ENCODE measurements at places on chromosomes 6 and 20.

DNA sequence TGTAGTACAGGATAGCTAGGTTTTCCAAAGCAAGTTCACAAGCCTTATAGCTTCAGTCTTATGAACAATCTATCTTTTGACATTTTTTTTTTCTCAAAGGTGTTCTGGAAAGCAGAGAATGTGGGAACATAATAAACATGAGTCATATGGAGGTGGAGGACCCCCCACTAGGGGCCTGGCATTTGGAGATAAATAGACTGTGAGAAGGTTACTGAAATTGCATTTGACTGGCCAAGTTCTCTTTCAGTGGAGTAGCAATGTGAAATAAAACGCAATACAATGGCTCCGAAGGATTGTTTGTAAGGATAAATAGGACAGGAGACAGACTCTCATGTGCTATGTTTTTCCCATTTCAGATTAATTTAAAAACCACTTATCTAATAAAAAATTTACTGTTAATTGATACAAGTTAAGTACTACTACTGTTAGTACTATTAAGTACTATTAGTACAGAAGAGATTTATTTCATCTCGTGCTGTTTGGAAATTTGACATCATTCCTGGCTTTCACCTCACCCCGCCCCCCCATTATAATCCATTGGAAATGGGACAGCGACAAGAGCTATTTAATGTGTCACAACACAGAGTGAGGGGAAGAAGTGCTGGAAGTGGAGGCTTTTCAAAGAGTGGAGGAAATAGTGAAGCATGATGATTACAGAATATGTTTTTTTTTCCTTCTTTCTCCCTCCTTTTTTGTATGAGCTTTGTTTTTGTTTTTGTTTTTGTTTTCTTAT, 122.6 kb upstream of the ID4 start:
- DNase-seq = no peak

DNA sequence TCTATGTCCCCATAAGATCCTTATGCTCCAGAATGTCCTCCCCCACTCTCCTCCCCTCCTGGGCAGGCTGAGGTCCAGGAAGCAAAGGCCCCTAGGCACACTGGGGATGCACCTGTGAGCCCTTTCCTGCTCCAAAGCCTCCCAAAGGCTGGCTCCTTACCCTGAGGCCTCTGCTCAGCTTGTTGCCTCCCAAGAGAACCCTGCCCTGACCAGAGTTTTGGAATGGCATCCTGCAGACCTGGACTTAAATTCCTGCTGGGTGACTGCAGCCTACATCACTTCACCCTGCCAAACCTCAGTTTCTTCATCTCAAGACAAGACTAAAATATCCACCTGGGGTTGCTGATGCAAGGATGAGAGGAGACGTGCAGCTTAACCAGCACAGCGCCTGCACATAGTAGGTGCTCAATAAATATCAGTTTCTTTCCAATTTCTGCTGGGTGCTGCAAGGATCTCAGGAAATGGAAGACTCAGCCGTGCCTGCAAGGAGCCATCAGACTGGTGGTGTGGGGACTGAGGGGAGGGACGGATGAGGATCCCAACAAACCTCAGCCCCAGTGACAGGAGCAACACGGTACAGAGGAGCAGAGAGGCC, 2.1 kb upstream of the LBP start:
- no peak for DNase-seq

DNA sequence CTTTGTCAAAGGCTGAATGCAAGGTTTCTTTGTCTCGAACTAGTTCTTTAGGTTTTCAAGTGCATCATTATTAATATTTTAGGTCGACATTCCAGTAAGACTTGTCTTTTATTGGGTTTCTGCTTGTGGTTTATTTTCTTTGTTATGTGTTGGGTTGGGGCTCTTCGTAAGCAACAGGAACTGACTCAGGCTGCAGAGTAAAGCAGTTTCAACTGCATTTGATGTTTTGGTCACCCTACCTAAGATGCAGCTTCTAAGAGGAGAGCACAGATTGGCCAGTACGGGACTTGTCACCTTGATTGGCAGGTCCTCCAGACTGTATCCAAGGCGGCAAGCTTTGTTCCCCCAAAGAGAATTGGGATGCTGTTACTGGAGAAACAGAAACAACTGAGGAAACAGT, 149.5 kb upstream of the SULF2 start:
- no peak for DNase-seq

DNA sequence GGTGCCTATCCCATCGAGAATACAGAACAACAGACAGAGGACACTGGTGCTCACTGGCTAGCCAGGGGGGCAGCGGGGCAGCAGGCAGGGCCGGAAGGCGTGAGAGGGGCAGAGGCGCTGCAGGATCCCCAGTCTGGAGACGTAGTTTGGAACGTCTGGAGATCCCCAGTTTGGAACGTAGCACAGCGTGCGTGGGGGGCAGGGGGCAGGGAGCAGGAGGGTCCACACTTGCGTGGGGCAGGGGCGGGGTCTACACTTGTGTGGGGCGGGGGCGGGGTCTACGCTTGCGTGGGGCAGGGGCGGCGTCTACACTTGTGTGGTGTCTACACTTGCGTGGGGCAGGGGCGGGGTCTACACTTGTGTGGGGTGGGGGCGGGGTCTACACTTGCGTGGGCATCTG, 107.2 kb downstream of the DACT2 start:
- DNase-seq = no peak

- DNase-seq = no peak
These were observed 231.0 kb downstream of the SOD2 start for GRCh38 chr6:159461998-159462397.

DNA sequence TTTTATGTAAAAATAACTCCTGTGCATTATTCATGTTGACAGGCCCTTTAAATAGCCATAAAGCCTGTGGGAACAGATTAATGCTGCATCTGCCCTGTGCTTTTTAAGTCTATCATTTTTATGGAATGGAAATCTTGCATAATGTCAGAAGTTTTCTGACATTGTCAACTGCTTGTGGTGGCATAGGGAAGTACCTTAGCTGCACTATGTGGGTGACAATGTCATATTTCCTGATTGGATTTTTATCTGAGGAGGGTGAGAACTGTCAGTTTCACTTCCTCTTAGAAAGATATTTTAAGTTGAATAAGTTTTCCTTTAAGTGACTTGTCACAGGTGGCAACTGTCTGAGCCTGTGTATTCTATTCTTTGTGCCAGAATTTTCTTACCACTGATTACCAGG, 267.9 kb downstream of the PLCB1 start:
- DNase-seq = peak; percentile 57

GRCh38 chr6:30823534-30823865, 60.8 kb upstream of the DDR1 start:
- DNase-seq = no peak

GRCh38 chr6:139126931-139127330, 7.9 kb upstream of the HECA start:
- no peak for DNase-seq

- no peak for DNase-seq
These were observed 40.6 kb downstream of the GCNT2 start for GRCh38 chr6:10561611-10562199.

DNA sequence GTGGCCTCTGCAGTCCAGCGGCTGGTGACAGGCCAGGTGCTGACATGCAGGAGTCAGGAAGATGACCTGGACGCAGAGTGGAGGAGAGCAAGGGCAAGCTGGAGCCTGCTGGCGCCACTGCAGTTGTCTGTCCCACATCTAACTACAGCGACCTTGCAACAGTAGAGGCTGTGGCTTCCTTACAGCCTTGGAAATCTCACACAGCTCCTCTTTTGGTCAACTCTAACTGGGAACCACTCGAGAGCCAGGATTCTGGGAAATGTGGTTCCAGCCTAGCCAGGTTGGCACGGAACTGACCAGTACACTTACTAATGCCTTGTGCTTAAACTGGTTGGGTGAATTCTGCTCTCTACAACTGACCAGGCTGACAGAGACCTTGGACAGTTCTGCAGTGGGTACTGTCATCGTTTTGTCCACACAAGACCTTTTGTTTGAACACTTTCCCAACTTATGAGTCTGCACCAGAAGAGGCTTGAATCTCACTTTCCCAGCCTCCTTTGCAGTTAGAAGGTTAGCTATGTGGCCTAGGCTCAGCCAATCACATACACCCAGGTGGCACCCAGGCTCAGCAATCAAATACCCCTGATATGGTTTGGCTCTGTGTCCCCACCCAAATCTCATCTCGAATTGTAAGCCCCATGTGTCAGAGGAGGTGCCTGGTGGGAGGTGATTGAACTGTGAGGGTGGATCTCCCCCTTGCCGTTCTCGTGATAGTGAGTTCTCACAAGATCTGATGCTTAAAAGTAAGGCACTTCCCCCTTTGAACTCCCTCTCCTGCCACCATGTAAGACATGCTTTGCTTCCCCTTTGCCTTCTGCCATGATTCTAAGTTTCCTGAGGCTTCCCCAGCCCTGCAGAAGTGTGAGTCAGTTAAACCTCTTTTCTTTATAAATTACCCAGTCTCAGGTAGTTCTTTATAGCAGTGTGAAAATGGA, 153.5 kb downstream of the ZMYND8 start:
- no peak for DNase-seq

DNA sequence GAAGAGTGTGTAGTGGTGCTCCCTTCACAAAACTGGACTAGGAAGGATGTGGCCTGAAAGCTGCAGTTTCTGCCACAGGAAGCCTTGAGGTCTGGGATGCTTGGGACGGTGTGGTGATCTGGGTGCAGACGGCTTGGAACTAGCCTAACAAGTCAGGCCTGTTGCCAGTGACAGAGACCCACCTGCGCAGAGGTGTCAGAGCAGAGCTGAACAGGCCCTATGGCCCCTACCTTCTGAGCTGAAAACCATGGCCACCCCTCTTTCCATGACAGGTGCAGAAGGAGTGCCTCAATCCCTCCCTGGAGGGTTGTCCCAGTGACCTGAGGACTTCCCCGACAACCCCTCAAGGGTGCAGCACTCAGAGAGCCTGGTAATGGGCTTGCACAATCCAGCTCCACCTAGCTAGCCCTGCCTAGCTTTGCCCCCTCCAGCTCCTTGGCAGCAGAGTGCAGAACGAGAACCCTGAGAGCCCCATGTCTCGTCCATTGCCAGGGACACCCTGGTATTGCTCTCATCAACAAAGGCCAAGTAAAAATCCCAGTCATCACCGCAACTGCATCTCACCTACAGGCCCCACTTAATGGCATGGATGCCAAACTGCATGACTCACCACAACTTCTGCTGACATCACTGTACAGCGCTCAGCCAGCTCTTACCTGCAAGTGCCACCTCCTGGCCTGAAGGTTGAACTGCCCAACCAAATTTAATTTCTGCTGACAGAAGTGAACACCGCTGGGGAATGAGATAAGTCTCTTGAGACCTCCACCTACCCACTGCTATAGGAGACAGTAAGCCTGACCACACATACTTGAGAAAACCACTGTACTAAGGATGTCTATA, 563.1 kb downstream of the TFAP2A start:
- DNase-seq = no peak
